ENCODE measurements at places on chromosomes 11 and 22.

DNA sequence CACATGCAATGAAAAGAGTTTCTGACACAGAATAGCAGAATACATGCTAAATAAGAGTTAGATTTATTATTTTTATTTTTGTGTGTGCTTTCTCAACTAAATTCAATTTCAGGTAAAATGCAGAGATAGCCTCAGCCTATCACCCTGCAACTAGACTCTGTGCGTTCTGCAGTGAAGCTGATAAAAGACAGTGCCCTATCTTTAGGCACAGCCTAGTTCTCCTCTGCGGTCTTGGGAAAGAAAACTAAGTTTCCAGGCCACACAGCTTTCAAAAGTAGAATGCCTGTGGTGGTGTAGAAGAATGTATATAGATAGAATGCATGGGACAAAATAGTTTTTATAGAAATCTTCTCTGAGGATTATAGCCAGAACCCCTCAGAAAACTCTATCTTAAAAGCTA is 12.0 kb upstream of the MMP1 start:
- no peak for DNase-seq

DNA sequence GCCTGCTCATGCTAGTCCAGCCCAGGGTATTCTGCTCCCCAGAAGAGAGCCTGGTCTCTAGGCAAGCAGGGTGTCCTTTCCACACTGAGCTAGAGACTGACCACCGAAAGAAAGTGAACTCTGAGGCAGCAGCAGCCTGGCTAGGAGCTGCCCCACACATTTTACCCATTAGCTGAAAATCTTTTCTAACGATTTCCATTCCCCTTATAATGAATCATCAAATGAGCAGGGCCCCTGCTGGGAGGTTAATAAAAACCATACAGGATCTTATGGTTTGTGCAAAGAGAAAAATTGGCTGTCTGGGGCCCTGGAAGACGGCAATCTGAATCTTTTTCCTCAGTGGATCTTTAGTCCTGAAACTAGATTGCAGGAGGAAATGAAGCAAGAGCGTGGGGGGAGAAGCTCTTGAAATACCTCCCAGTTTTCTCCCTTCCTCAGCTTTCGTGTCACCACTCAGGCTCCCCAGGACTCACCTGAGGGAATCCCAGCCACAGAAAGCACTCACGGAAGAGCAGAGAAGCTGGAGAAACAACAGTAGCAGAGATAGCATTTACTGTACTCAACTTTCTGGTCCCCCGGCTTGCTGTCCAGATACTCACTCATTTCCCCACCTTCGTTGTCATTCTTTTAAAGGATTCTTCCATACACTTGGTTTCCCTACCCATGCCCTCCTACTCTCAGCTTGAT is 74.7 kb upstream of the CD44 start:
- DNase-seq, result no peak

- DNase-seq, result no peak
These were observed 23.7 kb downstream of the HTR3A start for GRCh38 chr11:113998574-113998973.

DNA sequence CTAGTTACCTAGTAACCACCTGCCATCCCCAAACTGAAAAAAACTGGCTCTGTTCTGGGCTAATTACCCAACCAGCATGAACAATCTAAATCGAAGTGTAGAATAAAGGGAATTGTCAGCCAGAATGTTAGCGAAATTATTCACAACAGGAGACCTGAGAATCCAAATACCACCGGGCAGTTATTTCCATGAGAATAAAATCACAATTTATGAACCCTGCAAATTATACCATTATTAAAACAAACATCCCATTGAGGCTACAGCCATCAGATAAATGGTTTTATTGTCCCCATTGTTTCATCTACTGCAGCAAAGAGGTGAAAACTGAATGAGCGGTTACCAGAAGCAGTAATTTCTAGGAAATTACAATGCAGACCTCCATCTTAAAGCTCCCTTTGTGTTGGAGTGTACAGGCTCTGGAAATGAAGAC is 21.7 kb downstream of the FAM168A start:
- DNase-seq, result no peak

DNA sequence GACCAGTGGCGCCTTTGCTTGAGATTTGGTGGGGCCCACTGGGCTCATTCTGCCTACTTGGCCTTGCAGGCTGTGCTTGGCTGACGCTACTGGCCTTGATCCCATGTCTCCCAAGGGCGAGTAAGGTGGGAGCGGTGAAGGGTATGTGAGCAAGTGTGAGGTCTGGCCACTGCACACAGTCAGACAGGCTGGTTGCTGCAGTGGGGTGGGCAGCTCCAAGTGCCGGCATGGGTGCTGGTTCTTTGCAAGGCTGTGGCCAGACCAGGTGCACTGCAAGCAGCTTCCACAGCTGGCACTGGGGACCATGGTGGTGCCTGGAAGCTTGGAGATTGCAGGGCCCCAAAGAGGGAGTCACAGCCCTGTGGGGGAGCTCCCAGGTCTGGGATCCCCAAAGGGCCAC is 33.4 kb upstream of the OR10G7 start:
- no peak for DNase-seq

GRCh38 chr11:14898355-14898754 is 6.3 kb upstream of the CYP2R1 start:
- DNase-seq, result no peak

DNA sequence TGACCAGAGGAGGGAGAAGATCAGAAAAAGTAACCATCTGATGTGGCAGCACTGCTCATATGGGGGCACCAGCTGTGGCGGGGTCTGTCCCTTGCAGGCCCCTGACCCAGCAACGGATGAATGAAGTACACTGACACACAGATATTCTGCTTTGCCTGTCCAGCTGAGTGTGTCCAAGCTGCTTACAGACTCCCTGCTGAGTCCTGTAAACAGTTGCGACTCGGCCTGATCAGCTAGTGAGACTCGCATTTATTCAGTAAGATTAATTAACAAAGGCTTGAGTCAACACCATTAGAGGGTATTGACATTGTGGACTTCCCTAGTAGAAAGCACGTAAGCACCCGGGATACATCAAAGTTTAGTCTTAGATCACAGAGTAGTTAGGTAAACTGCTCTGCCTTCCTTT is 15.3 kb upstream of the OR10D3 start:
- DNase-seq, result no peak
